ENCODE measurements at places on chromosomes 2 and 18.

GRCh38 chr2:94982675-94983074 lies 42.8 kb upstream of the MAL start:
- no peak for DNase-seq

DNA sequence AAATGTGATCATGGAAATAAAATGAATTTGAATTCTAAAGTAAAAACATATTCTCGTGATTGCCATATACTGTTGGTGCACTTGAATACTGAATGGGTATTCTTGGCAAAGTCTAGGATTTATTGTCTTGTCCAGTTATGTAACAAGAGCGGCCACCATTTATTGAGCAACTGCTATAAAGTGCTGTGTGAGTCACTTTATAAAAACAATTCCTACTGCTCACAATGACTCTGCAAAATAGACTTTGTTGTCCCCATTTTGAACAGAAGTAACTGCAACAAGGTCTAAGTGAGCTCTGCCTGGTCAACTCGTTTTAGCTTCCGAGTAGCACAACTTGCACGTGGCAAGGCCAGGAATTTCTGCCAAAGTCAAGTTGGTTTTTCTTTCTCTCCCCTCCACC lies 995.6 kb upstream of the FANCL start:
- DNase-seq: no peak

DNA sequence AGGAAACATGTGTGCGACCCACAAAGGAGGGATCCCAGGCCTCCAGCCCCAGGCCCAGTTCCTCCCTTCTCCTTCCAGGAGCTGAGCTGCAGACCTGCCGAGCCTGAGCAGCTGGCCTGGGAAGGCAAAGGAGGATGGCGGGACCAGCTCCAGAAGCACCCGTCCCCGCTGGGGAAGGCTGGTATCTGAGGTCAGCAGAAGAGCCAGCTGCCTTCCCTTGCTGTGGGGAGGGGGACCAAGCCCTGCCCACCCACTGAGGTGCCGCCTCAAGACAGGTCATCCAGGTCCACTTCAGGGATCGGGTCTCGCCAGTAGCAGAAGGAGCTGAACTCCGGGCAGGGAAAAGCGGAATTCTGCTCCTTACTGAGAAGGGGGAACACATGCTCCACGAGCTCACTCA lies 73.2 kb downstream of the EMILIN2 start:
- no peak for DNase-seq

DNA sequence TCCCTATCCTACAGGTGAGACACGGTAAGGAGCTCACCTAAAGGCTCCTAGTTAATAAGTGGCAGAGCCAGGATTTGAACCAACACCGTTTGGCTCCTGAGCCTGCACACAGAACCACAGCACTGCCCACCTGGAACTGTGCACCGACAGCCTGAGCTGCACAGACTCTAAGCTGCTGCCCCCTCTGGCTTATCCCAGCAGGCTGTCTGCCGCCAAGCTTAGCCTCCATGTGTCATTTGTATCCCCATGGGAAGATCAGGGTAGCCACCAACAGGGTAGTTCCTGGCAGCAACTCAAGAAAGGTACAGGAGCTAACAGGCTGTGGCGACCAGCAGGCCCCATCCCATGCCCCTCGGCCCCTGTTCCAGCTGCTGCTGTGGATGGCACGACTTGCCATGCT lies 135.7 kb downstream of the LRRC30 start:
- DNase-seq: no peak

- no peak for DNase-seq
These were observed 487.6 kb downstream of the THSD7B start for GRCh38 chr2:137252934-137253333.

DNA sequence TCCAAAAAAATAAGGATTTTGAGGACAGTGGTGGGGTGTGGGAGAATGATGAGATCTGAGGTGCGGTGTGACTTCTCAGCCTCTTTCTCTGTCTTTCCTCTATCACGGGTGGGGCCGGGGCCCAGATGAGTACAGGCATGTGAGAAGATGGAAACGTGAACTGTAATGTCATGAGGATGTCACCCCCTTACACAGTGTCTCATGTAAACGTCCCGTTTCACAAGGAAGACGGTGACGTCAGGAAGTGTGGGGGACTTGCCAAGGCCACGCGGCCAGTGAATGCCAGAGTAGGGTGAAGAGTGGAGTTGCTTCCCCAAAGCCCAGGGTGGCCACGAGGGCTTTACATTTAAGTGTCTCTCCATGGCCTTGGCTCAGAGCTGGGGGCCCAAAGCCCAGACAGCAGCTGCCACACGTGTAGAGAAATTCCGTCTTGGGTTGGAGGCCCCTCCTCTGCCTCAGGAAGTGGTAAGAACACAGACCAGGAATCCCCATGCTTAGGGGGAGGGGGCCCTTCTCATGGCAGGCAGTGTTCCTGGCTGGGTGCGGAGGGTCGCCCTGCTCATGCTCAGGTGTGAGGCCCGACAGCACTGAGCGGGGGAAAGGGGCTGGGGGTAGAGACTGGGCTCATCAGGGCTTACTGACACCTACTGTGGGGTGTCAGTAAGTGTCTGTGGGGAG lies 80.9 kb upstream of the SMAD7 start:
- peak; percentile 71 for DNase-seq

DNA sequence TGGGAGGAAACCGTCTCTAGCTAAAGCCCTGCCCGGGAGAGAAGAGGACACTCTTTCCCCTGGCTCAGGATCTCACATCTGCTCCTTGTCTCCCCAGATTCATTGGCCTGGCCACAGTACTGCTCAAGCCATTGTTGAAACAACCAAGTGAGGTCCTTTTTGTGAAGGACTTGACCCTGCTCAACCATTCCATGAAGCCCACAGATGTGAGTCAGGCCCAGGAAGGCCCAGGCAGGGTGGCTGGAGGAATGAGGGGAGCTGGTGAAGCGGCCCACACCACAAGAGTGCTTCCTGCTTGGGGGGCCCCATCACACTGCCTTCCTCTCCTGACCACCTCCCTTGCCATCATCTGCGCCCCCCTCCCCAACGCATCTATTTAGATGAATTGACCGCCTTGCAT lies 5.1 kb downstream of the FER1L5 start:
- DNase-seq: no peak

DNA sequence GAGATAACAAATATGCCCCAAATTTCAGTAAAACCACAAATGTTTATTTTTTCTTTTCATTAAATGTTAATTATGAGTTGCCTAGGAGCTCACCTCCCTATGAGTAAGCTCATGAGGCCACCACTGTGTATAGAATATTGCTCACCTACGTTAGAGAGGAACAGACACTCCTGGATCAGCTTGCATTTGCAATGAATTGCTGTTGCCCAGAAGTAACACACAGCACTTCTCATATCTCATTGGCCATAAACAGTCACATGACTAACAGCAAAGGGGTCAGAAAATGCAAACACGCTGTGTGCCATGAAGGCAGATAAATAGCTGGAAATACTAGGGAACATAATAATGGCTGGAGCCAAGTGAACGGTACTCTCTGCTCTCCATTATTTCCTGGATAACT lies 89.0 kb upstream of the GALNT5 start:
- DNase-seq: no peak

DNA sequence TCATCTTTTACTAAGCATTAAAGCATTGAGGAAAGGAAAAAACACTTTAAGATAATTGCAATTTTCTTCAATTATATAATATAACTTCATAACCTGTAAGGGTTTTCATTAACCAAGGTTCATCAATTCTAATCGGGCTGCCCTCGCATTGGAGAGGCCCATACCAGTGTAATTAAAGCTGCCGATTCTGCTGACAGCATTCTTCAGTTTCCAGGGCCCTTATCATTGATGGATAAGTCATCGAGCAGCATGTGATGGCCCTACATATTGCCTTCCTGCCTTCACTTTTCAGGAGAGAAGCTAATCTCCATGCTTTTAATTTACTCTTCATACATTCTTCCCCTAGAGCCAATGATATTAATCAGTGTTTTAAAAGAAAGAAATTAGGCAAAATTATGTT lies 92.0 kb downstream of the NCKAP5 start:
- no peak for DNase-seq

- no peak for DNase-seq
These were observed 423 bp upstream of the TTC27 start for GRCh38 chr2:32627441-32627813.

DNA sequence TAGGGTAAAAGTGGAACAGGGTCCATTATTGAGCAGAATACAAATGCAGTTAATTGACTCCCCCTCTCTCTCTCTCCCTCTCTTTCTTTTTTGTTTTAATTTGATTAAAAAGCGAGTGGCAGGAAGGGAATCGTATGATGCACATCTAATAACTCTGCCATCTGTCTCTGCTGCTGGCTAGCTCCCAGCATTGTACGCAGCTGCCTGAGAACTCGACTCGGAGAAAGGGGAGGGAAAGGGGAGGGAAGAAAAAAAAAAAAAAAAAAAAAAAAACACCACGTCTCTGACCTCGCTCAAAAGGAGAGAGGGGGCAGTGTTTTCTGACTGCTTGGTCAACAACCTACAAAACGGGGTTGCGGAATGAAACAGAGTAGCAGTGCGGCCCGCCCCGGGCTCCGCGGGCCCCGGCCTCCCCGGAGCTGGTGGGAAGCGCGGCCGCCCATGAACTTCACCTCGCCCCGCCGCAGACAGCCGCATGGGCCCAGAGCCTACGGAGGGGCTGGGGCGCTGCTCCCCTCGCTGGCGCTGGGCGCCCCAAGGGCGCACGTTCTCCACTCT lies 265.7 kb downstream of the TCF4 start:
- DNase-seq: peak; percentile 23

- no peak for DNase-seq
These were observed 3.2 kb downstream of the DSEL start for GRCh38 chr18:67513280-67513679.

DNA sequence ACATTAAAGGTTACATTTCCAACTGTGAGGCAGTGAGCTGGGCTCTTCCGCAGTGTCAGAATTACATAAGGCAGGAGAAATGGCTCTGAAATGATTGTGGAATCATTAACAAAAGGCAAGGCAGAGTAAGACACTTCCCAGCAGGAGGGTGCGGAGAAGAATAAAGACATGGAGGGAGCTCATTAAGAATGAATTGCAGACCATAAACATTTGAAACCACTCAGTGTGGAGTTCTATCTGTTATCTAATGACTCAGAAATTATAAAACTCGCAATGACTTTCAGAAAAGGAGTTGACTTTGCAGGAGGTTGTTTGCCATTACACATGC lies 77.0 kb downstream of the SMIM21 start:
- no peak for DNase-seq

DNA sequence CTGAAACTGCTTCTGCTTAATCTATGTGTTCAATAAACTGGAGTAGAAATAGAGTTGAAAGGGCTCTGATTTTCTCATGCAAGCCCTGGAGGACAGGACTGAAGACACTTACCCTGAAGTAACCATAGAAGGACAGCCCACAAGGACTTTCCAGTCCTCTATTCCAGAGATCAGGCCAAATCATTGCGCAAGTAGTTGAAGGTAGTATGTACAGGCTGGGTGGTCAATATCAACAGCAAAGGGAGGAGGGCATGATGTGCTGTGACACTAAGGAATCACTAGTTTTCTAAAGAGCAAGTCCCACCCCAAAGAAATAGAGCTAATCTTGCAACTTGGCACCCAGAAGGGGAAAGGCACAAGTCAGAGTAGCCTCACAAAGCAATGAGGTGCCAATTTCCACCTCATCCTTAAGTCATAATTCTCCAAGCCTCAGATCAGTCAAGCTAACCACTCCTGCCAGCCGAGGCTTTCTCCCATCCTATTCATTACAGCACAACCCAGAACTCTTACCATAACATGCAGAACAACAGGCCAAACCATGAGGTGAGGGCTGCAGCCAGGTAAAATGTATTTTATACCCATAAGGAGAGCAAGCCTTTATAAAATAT lies 533.5 kb downstream of the TNS1 start:
- no peak for DNase-seq

- no peak for DNase-seq
These were observed 344.8 kb downstream of the RPRM start for GRCh38 chr2:153133716-153134115.

- DNase-seq: no peak
These were observed 32.2 kb upstream of the PIK3C3 start for GRCh38 chr18:41922841-41923240.

GRCh38 chr2:17363846-17364245 lies 154.4 kb downstream of the RAD51AP2 start:
- no peak for DNase-seq

GRCh38 chr2:216901273-216901672 lies 41.4 kb upstream of the TNP1 start:
- no peak for DNase-seq

DNA sequence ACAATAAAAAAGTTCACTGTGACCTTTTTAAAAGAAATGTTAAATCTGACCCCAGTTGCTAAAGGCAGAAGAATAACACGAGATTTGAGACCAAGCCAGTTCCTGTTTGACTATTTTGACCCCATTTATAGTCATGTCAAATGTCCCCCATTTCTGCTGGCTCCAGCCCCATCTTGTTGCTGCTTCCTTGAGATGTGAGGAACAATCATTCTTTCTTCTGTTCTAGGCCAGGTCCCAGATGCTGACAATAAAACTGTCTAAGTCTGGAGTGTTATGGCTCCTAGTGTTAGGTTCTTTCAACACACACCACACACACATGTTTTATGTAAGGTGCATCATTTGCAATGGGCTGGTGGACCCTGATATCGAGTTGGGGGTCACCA lies 92.0 kb upstream of the CYP1B1 start:
- DNase-seq: no peak

DNA sequence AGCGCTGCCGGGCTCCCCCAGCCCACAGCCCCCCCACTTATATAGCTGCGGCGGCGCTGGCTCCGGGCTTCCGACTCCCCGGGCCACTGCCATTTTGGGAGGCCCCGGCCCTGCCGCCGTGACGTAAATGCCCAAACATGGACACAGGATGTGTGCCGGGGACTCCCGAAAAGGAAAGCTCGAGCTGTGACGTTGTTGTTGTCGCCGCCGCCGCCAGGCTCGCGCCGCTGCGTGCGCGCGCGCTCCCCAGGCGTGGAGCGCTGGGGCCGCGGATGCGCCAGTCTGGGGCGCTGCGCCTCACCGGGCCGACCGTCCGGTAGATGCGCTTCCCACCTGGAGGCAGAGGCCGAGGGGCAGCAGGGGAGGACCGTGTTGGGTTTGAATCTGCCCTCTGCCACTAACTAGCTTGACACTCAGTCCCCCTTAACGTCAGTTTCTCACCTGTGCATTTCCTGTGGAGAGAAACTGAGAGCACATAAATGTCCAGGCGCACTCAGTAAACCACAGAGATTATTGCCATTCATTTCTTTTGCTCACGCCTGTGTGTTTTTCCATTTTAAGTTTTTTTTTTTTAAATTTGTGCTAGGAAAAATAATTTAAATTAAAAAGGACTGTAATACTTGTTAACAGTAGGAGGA lies at the start of gene EGR4:
TSS of gene EGR4 (minus strand) at position 15 of the 638 bp plus-strand sequence. CDS start 231 bp downstream, outside the sequence.
- peak; percentile 78 for DNase-seq

GRCh38 chr2:219733106-219733505 lies 105.7 kb downstream of the SLC4A3 start:
- no peak for DNase-seq

DNA sequence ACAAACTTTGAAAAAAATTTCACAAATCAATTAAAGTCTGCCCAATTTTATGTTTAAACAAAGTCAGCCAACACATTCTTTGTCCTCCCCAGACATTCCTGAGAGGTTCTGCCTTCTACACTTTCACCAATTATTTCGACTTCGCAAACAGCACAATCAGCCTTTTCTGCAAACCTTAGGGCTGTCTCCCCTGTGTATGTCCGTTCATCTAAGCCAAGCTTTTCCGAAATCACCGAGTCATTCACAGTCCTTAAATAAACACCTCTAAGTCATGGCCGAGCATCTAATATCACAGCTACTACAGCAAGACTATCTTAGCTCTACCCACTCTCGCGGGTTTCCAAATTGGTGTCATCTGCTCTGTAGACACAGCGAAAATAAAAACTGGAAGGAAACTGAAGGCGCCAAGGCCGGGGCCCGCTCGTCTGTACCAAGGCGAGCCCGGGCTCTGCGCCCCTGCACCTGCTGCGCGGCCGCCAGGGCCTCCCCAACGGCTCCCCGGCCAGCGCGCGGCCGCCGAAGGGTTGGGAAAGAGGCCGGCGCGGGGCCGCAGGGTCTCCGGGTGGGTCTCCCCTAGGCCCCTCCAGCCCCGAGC lies 730 bp downstream of the ODC1 start:
- peak; percentile 18 for DNase-seq
